ENCODE measurements at places on chromosomes 4 and X.

DNA sequence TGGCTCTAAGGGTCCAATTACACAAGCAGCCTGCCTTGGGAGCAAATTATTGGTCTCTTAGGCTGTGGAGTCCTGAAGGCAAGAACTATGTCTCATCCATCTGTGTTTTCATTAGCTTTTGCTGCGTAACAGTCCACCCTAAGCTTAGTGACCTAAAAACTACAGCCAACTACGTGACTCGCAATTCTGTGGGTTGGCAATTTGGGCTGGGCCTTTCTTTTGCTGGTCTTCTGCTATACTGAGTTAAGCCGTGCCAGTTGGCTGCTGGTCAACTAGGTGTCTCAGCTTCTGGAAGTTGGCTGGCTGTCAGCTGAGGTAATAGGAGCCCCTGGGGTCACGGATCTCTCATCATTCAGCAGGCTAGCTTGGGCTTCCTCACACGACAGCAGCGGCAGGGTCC lies 205.6 kb upstream of the S100G start:
- no peak for DNase-seq

DNA sequence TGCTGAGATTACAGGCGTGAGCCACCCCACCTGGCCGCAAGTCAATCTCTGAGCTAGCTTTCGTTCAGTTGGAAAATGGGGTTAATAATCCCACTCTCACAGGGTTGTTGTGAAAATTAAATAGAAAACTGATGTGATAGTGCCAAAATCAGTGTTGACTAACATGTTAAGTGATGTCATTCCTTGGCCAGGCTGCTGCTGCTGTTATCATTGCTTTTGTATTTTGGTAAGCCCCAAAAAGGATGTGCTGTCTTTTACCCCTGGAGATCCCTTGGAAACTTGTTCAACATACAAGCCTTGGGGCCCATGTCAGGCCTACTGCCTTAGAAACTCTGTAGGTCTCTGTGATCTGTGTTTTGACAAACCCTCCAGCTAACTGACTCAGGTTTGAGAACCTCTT lies 106.3 kb downstream of the AFF1 start:
- no peak for DNase-seq

GRCh38 chr4:7291372-7292114 lies 99.2 kb downstream of the SORCS2 start:
- peak; percentile 46 for DNase-seq

DNA sequence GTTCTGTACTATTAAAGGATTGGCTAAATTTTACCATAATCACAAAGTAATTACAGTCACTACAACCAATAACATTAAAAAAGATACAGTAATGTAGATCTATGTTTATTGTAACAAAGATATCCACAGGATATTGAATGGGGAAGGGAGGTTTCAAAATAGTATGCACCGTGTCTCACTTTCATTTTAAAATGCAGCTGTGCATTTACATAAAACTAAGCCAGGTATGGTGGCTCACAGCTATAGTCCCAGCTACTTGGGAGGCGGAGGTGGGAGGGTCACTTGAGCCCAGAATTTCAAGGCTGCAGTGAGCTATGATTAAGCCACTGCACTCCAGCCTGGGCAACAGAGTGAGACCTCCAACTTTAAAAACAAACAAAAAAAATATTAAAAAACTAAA lies 8.5 kb downstream of the SRP72 start:
- no peak for DNase-seq

DNA sequence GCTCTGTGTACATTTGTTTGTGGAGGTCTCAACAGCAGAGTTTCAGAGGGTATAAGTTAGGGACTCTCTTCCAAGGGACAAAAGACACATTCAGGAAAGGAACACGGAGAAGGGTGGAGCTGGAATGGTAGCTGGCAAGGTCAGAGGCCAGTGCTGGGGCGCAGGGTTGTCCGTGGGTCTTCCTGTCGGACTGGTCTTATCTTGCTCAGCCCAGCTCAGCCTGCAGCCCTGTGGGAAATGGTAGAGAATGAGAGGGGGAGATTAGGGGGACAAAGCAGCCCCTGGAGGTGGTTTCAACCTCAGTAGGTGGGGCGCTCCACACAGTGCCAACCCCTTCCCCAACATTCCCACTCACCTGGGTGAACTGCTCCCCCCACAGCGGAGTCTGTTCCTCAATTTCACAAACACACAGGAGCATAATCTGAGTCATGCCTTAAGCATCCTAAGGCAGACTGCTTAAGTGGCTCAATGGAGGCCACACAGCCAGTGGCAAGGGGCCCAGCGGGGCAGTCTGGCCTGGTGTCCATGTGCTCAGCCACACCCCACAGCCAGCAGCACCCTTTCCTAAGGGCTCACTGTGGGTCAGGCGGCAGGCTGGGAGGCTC lies 6.9 kb upstream of the HDAC6 start:
- no peak for DNase-seq

- DNase-seq, result no peak
Observed at GRCh38 chr4:145539671-145540070, 58.0 kb downstream of the SMAD1 start.

GRCh38 chrX:148133105-148133725 lies 152.1 kb downstream of the FMR1NB start:
- DNase-seq, result peak; percentile 26

DNA sequence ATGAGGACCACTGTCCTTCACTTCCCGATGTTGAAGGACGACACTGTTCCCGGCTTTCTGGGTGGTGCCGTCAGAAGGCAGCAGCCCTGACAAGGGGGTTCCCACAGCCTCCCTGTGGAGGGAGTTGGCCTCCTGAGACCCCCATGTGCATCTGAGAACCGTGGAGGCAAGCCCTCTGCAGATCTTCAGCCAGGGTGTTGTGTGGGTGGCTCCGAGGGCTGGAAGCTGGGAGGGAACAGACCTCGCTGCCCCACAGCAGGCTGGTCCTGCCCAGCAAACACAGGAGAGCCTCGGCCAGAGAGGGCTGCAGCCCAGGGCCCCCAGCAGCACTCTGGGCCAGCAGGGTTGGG lies 16.2 kb downstream of the DGKQ start:
- no peak for DNase-seq

- DNase-seq, result no peak
Observed at GRCh38 chrX:153441981-153442380, 3.9 kb downstream of the TREX2 start.

DNA sequence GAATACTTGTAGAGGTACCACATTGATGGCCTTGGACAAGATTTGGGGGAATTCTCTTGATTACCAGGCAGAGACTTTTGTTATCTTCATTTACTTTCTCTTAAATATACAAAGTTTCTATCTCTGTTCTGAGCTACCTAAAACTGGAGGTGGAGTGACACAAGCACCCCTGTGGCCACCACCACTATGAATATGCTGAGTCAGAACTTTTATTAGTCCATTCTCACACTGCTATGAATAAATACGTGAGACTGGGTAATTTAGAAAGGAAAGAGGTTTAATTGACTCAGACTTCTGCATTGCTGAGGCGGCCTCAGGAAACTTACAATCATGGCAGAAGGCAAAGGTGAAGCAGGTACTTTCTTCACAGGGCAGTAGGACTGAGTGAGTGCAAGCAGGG lies 67.1 kb downstream of the RTL3 start:
- no peak for DNase-seq

DNA sequence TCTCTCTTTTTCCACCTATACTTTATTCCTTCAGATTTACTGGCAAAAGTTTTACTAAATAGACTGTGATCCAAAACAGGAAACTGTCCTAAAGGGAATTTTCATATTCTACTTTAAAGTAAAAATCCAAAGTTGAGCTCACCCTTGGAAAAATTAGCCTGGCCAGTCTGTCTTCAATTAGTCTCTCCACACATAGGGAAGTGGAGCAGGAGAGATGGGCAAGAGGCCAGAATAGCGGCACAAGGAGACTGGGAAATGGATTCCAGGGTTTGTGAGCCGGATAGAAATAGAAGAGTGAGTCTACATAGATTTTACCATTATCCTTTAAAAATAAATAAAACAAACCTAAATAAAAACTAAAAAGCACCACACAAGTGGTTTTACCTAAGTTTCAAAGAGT lies 16.2 kb upstream of the FRMD7 start:
- peak; percentile 22 for DNase-seq

DNA sequence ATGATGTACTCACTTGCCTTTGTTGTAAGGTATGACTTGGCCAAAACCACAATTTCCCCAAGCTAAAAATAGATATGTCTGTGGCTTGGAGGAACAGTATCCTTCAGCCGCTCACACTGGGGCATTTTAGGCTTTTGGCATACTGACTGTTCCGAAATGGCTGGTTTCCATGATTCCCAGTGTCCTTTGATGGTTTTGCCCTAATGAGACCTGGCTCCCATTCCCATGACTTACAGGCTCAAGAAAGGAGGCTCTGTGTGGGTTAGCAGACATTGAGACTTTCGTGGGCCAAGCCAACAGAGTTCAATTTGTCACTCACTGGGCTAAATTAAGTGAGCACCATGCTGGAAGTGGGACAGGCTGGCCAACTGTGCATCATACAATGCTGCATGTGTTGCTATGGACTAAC lies 150.6 kb downstream of the CEP135 start:
- DNase-seq, result no peak

- DNase-seq, result no peak
Observed at GRCh38 chr4:1901127-1901526, 29.9 kb downstream of the NSD2 start.

GRCh38 chrX:149650162-149650561 lies 18.6 kb upstream of the TMEM185A start:
- no peak for DNase-seq

DNA sequence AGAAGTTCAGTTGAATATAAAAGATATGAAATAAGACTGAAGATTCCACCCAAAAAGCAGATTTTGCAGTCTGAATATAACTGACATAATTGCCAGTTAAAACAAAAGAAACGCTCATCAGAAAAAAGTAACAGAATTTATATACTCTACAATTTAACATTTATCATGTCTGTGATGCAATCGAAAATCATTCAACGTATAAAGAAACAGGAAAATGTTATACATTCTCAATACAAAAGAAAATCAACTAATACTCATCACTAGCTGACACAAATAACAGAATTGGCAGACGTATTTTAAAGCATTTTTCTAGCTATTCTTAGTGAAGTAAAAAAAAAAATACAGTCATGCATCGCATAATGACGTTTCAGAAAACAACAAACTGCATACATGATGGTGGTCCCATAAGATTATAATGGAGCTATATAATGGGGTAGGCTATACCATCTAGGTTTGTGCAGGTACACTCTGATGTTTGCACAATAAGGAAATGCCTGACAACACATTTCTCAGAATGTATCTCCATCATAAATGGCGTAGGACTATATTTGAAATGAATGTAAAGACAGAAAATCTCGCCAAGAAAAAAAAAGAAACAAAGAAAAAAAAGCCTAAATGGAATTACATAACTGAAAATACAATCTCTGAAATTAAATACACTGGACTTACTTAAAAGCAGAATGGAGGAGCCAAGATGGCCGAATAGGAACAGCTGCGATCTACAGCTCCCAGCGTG lies 34.3 kb downstream of the OR13H1 start:
- DNase-seq, result no peak

DNA sequence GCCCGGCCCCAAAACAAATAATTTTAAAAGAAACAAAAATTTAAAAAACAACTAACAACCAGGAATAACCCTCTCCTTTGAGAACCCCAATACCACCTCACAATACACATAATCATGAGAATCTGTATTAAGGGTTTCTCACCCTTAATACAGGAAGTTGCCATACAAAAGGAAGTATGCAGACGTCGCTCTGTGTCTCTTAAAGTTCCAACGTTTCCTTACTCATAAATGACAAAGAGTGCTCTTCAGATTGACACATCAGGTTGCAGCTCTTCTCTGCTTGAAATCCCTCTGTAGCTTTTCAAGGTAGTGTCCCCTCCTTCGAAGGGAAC lies 73.9 kb upstream of the IRF2 start:
- DNase-seq, result no peak

GRCh38 chr4:81432825-81433224 lies 38.9 kb downstream of the RASGEF1B start:
- DNase-seq, result no peak

- DNase-seq, result no peak
Observed at GRCh38 chr4:147532896-147533295, 52.0 kb downstream of the EDNRA start.

GRCh38 chr4:89077761-89078160 lies 20.8 kb upstream of the FAM13A start:
- DNase-seq, result no peak

- DNase-seq, result no peak
Observed at GRCh38 chr4:23855912-23856605, 33.8 kb downstream of the PPARGC1A start.

DNA sequence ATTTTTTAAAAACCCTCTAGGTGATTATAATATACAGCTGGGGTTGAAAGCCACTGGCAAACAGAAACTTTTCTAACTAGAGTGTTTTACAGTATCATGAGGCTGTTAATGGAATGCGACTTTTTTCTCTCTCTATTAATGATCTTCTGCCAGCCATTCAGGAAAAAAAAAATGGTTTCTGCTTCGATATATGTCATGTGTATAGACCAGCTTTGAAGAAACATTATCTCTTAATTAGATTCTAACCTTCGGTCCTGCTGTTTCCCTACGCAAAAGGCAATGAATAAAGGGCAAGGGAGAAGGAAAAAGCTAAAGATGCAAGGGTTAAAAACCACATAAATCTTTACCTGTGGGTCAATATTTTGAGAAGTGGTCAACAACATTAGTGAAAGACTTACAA lies 1662.1 kb upstream of the TENM3 start:
- no peak for DNase-seq

- DNase-seq, result no peak
Observed at GRCh38 chrX:22627576-22627975, 354.9 kb downstream of the CBLL2 start.

- peak; percentile 24 for DNase-seq
Observed at GRCh38 chr4:27176881-27177280, 316.2 kb downstream of the STIM2 start.

- DNase-seq, result no peak
Observed at GRCh38 chr4:71440612-71441011, 101.8 kb downstream of the SLC4A4 start.

GRCh38 chr4:182643801-182644682 lies 273.1 kb downstream of the DCTD start:
- no peak for DNase-seq

DNA sequence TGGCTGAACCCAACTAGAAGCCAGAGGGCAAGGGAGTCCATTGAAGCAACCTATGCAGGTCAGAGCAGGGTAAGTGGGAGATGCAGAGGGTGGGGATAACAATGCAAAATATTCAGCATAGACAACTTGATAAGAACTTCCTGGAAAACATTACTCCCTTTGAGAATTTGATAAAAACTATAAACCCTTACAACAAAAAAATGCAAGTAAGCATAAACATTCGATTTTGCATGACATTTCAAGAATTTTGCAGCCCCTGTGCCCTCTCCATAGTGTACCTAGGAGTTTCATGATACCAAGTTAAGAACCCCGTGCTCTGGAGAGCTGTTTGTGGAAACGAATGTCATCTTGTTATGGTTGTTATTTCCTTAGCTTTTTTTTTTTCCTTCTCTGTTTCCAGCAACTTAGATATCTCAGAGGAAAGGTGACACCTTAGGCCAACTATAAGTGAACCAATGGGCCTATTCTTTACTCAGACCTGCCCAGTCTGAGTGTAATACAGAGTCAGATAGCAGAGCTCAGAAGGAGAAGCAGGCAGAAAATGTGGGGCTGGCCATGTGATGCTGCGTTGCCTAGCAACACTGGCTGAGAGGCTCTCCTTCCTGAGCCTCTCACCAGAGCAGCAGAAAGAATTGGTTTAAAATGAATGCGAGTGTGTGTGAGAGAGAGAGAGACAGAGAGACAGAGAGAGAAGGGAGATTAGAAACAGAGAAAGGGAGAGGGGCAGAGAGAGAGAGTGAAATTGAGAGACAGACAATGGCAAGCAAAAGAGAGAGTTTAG lies 36.7 kb upstream of the GABRQ start:
- DNase-seq, result peak; percentile 95

GRCh38 chrX:97553833-97554232 lies 670.1 kb downstream of the RPA4 start:
- no peak for DNase-seq

GRCh38 chr4:87616268-87616667 lies 7.9 kb downstream of the DSPP start:
- no peak for DNase-seq

Data from spinal cord (tissue), 10 donors.